ENCODE measurements at places on chromosomes 5 and 9. TPM values are rescaled to one million over a fixed set of nuclear protein-coding genes. Genes with fewer than 3 reads are reported as not detected.

DNA sequence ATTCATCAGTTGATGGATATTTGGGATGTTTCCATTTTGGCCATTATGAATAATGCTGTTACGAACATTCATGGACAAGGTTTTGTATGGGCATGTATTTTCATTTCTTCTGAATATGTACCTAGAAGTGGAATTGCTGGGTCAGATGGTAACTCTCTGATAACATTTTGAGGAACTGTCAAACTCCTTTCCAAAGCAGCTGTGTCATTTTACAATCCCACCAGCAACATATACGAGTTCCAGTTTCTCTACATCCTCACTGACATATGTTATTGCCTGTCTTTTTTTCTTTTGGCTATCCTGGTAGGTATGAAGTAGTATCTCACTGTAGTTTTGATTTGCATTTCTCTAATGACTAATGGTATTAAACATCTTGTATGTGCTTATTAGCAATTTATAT is 86.7 kb downstream of the PRKACG start:
- DNase-seq, result no peak

DNA sequence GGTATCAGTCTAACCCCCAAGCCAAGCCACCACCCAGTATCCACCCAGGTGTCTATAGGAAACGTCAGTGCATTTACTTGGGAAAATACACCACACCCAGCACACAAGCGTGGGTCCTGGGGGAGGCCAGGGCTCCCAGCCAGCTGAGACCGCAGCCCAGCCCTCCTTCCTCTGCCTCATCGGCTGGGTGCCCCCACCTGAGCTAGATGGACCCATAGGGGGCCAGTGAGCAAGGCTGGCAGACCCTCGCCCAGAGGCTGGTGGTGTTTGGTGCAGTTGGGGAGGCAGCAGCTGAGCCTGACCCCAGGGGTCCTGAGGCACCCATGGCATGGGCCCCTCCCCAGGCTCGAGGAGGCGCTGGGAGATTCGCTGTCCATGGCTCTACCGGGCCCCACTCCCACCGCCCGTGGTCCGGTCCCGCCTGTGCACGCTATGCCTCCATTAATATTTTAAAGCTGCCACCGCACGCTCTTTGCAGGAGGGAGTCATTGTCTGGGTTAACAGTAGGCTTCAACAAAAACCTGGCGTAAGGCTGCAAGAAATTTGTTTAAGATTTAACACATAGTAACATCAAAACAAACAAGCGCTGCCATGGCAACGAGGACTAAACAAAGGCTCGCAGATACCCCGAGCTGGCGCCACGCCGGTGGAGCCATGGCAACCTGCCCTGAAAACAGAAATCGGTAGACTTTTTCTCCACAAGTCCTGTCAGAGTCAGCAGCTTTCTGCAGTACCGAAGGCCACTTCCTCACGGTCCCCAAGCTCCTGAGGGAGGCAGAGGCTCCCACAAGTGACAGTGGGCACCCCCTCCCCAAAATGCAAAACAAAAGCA is 20.6 kb downstream of the TPPP start:
- DNase-seq, result no peak

Gene MCIDAS
- not detected for total RNA-seq

Gene AJM1
- 1.5 TPM for total RNA-seq

GRCh38 chr5:143220748-143221251 is 182.7 kb downstream of the NR3C1 start:
- DNase-seq, result no peak

DNA sequence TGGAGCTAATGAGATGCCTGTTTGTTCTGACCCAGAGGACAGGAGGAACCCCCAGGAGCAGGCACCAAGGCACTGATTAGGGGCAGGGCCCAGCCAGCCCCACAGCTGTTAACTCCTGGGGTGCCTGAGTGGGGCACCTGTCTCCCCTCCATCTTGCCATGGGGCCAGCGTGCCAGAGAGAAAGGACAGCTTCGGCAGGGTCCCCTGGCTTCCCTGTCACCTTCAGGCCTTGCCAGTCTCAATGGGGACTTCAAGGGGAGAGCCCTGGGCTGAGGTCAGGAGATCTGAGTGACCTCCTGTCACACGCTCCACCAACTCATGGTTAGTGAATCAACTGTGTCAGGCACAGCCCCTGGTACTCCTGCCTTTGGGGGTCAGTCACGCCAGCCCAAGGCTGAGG is 152.7 kb upstream of the MVB12B start:
- DNase-seq, result no peak

Data from gastrocnemius medialis (tissue), 4 donors.